ENCODE measurements at places on chromosomes 4 and X.
A peak's percentile ranks its signal among the peaks of the same experiment; 100 is the strongest.

DNA sequence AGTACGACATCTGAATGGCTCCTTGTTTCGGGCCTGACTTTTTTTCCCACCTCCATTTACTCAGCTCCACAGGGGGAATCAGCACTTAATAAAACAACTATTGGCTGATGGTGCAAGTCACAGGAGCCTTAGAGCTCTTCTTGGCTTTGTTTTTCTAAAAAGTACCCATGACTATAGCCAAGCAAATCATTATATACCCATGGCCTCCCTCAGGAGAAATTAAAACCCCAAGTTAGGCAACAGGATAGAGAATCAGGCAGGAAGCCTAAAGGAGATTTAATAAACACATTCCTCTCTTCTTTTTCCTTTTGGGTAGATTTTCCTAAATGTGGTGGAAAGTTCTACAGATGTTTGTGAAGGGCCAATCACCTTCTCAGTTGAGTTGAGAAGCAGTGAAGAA lies 91.9 kb upstream of the RBPJ start:
- H3K36me3 ChIP-seq = no peaks in the 10 kb centered on the region
- H3K4me3 ChIP-seq = no peak overlapping the region
- no peak for DNase-seq
- H3K27ac ChIP-seq = no peak overlapping the region
- no peaks in the 10 kb centered on the region for H3K27me3 ChIP-seq

GRCh38 chrX:318068-318738 lies 393 bp downstream of the GTPBP6 start:
- no peaks in the 10 kb centered on the region for H3K27me3 ChIP-seq
- DNase-seq = peak; percentile 99
- peak overlapping the region; percentile 96 for H3K27ac ChIP-seq
- peaks cover 31% of the 10 kb centered on the region for H3K36me3 ChIP-seq
- peak overlapping the region; percentile 70 for H3K4me3 ChIP-seq
- peaks cover 47% of the 10 kb centered on the region for H3K4me1 ChIP-seq

DNA sequence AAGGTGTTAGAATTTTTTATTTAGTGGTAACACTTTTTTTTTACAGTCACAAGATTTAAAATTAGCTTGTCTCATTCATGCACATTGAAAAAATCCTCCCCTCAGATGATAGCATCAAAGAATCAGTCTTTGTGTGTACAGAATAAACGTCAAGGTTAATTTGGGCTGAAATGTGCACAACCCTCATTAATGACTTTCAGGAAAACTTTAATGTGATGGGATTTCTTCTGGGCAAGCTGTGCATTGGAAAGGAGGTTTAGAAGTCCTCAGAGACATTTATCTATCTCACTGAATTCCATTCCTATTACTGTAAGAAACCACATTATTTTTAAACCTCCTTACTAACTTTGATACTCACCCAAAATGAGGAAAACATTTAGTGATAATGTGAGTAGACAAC lies 88.2 kb upstream of the TECRL start:
- H3K4me3 ChIP-seq = no peak overlapping the region
- no peaks in the 10 kb centered on the region for H3K4me1 ChIP-seq
- no peak for DNase-seq
- no peak overlapping the region for H3K27ac ChIP-seq
- H3K36me3 ChIP-seq = no peaks in the 10 kb centered on the region

DNA sequence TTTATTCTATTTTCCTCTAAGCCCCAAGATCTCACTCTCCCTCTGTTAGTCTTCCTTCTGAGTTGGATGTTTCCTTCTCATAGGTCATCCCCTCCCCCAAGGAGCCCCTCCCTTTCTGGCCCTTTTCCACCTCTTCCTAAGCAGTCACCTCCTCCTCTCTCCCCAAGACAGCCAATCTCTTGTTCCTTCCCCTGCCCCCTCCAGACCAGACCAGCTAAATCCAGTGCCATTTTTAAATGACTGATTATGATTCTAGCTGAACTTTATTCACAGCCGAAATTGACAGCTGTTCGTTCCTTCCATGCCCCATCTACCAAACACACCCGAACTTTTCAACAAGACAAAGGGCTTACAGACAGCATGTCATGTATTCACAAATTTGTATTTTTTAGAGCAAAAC lies 1.9 kb downstream of the SPIN2A start:
- DNase-seq = no peak
- no peak overlapping the region for H3K27ac ChIP-seq
- no peaks in the 10 kb centered on the region for H3K4me1 ChIP-seq
- no peaks in the 10 kb centered on the region for H3K27me3 ChIP-seq

GRCh38 chr4:4919927-4920326 lies 60.5 kb downstream of the MSX1 start:
- H3K4me3 ChIP-seq = no peak overlapping the region
- no peaks in the 10 kb centered on the region for H3K36me3 ChIP-seq
- H3K27ac ChIP-seq = no peak overlapping the region
- no peaks in the 10 kb centered on the region for H3K4me1 ChIP-seq

DNA sequence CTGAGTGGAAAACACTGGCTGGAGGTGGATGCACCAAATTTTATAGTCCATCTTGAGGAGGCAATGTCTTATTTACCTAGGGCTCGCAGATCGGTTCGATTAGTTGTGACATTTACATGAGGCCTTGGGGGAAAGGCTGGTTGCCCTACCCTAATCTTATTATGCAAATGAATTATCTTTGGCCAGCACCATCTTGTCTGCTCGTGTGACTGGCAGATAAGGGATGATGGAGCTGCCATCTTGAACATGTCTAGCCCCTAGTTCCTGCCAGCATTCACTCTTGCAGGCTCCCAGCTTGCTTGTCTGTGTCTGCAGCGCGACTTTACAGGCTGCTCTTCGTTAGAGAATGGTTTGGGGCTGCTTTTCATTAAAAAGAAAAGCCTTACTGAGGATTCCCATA lies 61.9 kb downstream of the SEC24B start:
- peaks cover 58% of the 10 kb centered on the region for H3K36me3 ChIP-seq
- no peak overlapping the region for H3K27ac ChIP-seq
- no peaks in the 10 kb centered on the region for H3K27me3 ChIP-seq
- no peak overlapping the region for H3K4me3 ChIP-seq
- no peak for DNase-seq

DNA sequence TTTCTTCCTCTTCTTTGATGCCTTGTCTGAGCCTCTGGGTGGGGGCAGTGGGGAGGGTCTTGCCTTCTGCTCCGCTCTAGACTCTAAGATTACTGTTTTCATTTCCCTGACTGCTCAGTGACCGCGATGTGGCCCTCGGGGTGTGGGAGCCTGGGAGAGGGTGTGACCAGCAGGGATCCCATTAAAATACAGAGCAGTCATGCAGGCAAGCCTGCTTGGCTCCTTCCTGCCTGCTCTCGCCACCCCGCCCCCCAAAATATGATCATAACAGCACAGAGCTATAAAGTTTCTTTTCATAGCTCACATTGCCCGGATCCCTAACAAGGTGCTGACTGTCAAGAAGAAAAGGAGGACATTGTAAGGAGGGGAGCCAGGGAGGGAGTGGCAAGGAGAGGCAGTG lies 332.9 kb downstream of the RAB28 start:
- no peak for DNase-seq
- H3K27me3 ChIP-seq = no peaks in the 10 kb centered on the region
- no peaks in the 10 kb centered on the region for H3K36me3 ChIP-seq
- no peak overlapping the region for H3K4me3 ChIP-seq
- no peaks in the 10 kb centered on the region for H3K4me1 ChIP-seq

DNA sequence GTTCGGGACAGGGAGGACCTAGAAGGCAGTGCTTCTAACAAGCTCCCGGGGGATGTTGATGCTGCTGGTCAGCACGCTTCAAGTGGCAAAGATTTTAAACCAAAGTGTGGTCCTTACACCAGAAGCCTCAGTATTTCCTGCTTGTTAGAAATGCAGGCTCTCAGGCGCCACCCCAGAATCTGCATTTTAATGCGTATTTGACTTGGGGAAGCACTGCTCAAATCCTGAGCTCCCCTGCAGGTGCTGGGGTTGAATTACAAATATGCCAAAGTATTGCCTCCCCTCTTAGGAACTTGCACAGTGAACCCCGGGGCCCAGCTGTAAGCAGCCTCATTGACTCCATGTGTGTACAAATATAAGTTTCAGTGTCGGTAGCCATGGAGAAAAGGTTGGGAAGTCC lies 70.8 kb upstream of the RAI2 start:
- H3K36me3 ChIP-seq = no peaks in the 10 kb centered on the region
- no peak overlapping the region for H3K4me3 ChIP-seq
- no peaks in the 10 kb centered on the region for H3K4me1 ChIP-seq
- no peaks in the 10 kb centered on the region for H3K27me3 ChIP-seq

- H3K36me3 ChIP-seq = no peaks in the 10 kb centered on the region
- H3K4me1 ChIP-seq = peaks cover 50% of the 10 kb centered on the region
- H3K27me3 ChIP-seq = peaks cover 7% of the 10 kb centered on the region
- H3K4me3 ChIP-seq = peak overlapping the region; percentile 78
Measured at GRCh38 chr4:7068279-7068842, 497 bp upstream of the GRPEL1 start.

DNA sequence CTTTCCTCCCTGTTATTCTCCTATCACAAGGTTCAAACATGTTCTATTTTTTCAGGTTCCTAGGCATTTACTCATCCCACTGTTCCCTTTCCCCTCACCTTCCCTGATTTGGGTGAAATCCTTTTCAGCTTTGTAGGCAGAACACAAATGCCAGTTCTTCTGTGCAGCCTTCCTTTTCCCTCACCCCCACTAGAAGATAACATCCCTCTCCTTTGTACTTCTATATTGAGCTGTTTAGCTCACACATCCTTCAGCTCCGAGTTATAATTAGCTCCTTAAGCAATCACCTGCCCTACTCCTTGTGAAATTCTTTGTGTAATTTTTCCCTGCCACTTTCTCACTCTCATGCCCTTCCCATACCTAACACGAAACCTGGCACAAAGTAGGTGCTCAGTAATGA lies 240.9 kb downstream of the AR start:
- H3K27me3 ChIP-seq = no peaks in the 10 kb centered on the region
- no peak overlapping the region for H3K27ac ChIP-seq
- no peaks in the 10 kb centered on the region for H3K36me3 ChIP-seq
- no peak overlapping the region for H3K4me3 ChIP-seq
- no peaks in the 10 kb centered on the region for H3K4me1 ChIP-seq

GRCh38 chrX:10741003-10741402 lies 120.6 kb upstream of the MID1 start:
- no peak overlapping the region for H3K27ac ChIP-seq
- DNase-seq = no peak
- no peak overlapping the region for H3K4me3 ChIP-seq
- H3K36me3 ChIP-seq = no peaks in the 10 kb centered on the region
- no peaks in the 10 kb centered on the region for H3K27me3 ChIP-seq

DNA sequence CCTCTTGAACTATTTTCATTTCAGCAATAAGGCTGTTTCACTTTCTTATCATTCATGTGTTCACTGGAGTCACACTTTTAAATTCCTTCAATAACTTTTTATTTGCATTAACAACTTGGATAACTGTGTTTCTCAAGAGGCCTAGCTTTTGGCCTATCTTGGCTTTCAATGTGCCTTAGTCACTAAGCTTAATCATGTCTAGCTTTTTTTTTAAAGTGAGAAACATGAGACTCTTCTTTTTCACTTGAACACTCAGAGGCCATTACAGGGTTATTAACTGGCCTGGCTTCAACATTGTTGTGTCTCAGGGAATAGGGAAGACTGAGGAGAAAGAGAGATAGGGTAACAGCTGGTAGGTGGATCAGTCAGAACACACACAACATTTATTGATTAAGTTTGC lies 64.0 kb upstream of the VCX2 start:
- DNase-seq = no peak
- H3K36me3 ChIP-seq = no peaks in the 10 kb centered on the region
- H3K27ac ChIP-seq = no peak overlapping the region

DNA sequence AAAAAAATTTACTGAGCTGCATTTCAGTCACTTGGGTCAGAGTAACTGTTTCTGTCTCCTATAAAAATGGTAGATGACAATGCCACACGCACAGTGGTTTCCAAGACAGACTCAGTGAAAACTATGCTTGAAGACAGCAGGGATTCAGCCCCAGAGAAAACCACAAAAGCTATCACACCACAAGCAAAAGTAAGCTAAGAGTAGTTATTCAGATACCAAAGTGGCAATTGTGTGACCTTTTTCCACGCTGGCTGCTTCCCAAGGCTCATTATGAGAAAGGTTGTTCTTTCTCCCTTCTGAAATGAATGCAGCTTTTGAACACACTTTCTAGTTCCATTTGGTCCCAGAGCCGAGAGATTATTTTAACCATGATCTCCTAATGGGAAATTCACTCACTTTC lies 46.4 kb upstream of the GPM6B start:
- H3K36me3 ChIP-seq = no peaks in the 10 kb centered on the region
- no peak for DNase-seq
- H3K4me3 ChIP-seq = no peak overlapping the region
- H3K27ac ChIP-seq = no peak overlapping the region
- H3K27me3 ChIP-seq = no peaks in the 10 kb centered on the region
- no peaks in the 10 kb centered on the region for H3K4me1 ChIP-seq
